ENCODE measurements at places on chromosomes 7 and 10.

DNA sequence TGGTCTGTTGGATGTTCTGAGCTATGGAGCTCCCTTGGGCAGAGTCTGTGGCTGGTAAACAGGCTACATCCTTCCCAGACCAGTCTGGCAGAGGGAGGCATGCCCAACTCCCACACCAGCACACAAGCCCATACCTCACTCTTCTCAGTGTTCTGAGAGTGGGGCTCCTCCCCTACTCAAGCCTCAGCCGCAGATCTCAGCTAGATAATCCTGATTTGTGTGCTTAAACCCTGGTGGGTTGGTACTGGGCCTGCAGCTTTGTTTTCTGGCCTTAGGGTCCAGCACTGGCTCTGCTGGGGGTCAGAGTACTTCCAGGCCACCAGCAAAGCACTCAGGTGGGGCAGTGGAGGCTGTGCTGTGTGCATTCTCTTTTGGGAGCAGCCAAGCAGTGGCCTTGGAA lies 70.4 kb downstream of the MGAM2 start:
- peaks cover 4% of the 10 kb centered on the region for H3K27me3 ChIP-seq
- H3K27ac ChIP-seq = no peak overlapping the region
- no peaks in the 10 kb centered on the region for H3K36me3 ChIP-seq
- no peak for DNase-seq
- peaks cover 5% of the 10 kb centered on the region for H3K4me1 ChIP-seq

DNA sequence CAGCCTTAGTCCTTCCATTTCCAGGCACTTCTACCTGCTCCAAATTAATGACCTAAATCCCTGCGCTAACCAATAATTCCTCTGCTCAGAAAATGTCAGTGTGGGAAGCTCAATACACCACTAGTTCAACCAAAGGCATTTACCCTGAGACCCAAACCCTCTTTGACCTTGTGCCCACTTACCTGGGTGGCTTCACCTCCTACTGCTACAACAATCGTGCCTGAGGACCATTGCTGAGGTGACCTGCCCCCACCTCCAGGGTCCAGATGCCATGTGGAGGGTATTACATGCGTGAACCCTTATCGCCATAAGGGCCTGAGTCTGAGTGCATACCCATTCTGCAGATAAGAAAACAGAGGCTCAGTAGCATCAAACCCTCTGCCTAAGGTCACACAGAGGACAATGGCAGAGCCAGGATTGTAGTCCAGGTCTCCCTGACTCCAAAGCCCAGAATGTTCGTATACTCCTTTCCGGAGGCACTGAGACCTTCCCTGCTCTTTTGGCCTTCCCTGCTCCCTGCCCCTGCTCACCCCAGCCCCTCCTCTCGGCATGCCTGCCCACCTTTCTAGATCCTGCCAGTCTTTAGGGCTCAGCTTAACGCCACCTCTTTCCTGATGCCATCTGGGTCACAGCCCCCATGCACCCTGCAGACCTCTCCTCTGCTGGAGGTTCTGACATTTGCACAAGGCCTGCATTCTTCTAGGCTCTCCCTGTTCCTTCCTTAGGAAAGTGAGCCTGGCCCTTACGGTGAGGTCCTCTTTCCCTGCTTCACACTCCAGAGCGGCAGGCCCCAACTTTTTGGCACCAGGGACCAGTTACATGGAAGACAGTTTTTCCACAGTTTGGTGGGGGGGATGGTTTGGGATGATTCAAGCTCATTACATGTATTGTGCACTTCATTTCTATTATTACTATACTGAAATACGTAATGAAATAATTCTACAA lies 94.9 kb downstream of the CHST15 start:
- H3K36me3 ChIP-seq = no peaks in the 10 kb centered on the region
- peaks cover 4% of the 10 kb centered on the region for H3K4me1 ChIP-seq
- DNase-seq = no peak
- peaks cover 38% of the 10 kb centered on the region for H3K27me3 ChIP-seq
- no peak overlapping the region for H3K4me3 ChIP-seq

DNA sequence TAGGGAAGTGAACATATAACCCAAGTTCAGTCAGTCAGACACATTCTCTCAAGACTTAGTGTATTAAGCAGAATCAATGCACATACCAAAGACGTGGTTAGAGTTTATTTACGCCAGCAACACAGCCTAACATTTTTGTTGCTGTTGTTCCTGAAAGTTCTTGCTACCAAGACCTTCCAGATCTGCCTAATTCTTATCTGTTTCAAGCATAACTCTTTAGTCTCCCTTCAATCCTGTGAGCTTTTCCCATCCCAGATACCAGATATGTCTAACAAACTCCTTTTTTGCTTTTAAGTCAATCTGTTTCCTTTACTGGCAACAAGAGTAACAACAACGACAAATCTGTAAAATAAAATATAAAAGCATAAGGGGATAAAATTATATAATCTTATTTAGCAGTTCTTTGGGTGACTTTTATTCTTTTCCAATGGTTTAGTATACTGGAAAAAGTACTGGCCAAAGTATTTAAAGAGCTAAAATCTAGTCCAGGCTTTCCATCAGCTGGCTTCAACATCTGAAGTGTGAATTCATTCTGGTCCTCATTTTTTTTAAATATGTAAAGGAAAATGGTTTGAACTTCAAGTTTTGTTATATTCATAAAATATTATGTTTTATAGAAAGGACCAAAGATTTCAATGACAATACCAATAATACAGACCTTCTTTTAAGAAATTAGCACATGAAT lies 193.8 kb downstream of the IMMP2L start:
- no peak for DNase-seq
- H3K4me3 ChIP-seq = no peak overlapping the region
- H3K4me1 ChIP-seq = no peaks in the 10 kb centered on the region
- H3K27me3 ChIP-seq = no peaks in the 10 kb centered on the region

GRCh38 chr10:119313644-119314043 lies 106.3 kb downstream of the GRK5 start:
- DNase-seq = no peak
- H3K4me1 ChIP-seq = peaks cover 34% of the 10 kb centered on the region
- no peak overlapping the region for H3K4me3 ChIP-seq
- no peak overlapping the region for H3K27ac ChIP-seq

GRCh38 chr7:98913612-98914011 lies 35.3 kb downstream of the TRRAP start:
- no peak overlapping the region for H3K27ac ChIP-seq
- H3K27me3 ChIP-seq = no peaks in the 10 kb centered on the region
- no peaks in the 10 kb centered on the region for H3K4me1 ChIP-seq
- H3K36me3 ChIP-seq = peaks cover 24% of the 10 kb centered on the region

DNA sequence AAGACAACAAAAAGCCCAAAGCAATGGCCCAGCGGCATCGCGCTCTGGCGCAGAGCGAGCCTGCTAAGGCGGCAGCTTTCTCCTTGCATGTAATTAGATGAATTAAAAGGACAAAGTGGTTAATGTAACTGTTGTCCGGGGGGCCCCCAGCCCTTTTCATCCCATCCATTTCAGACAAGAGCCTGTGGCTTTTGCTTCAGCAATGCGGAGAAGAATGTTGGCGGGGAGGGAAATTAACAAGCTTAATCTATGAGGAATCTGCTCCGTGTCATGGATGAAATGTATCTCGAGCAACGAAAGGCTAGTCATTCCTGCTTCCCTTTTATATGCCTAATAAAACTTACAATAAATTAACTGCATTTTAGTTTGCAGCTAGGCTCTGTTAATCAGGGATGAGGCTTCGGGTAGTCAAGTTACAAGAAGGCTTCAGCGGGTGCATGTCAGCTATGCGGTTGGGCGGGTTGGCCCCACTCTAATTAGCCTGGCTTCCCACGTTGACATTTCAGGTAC lies 203.3 kb downstream of the BUB3 start:
- H3K27me3 ChIP-seq = peaks cover 6% of the 10 kb centered on the region
- no peak overlapping the region for H3K4me3 ChIP-seq
- no peaks in the 10 kb centered on the region for H3K4me1 ChIP-seq
- no peaks in the 10 kb centered on the region for H3K36me3 ChIP-seq
- H3K27ac ChIP-seq = no peak overlapping the region

DNA sequence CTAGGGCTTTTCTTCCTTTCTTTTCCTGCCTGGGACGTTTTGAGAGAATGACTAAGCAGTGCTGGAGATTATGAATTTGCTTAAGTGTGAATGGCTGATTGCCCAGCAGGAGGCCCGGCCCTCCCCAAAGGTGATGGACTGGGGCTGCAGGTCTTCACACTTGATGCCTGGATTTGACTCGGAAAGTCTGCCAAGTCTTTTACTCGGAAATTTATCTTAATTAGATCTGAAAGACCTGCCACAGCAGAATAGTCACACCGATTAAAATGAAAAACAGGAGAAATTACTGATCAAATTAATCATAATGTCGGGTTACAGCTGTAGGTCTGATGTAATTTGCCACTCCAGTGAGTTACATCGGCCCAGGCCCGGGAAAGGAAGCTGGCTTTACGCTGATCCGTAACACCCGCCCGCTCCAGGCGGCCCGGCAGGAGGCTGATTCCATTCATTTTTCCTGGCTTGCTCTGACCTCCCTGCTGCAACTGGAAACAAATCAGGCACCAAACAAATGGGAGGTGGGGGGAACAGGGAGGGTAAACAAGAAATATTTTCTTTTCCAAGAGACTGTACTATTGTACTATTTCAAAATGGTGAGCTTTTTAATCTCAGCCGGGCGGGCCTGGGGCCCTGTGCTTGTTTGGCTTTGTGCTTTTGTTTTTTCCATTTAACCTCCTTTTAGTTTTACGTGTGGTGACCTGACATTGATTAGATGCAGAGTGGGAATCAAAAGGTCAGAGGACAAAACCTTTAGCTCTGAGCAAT lies 212.4 kb upstream of the YAE1 start:
- peak overlapping the region; percentile 88 for H3K27ac ChIP-seq
- peak; percentile 12 for DNase-seq
- H3K27me3 ChIP-seq = no peaks in the 10 kb centered on the region
- H3K36me3 ChIP-seq = no peaks in the 10 kb centered on the region
- H3K4me3 ChIP-seq = peak overlapping the region; percentile 43
- peaks cover 13% of the 10 kb centered on the region for H3K4me1 ChIP-seq

DNA sequence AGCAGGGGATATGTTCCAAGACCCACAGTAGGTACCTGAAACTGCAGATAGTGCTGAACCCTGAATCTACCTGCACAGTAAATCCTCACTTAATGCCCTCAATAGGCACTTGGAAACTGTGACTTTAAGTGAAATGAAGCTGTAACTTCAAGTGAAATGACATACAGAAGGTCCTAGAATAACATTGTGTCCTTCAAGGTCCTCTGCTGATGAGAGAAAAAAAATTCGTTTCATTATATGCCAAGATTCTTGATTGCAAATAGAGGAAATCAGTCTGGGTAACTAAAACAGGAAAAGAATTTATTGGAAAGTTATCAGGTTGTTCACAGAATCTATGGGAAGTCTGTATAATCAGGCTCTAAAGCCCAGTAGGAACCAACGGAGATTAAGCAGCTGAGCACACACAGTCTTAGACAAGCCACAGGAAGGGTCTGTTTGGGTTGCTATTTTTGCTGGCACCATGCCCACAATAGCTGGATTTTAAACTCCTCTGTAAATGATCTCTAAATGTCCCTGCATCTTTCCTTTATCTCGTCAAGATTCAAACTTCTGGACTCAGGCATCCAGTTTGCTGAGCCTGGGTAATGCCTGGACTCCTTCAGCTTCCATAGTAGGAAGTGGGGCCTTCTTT lies 57.5 kb downstream of the EXOC4 start:
- DNase-seq = no peak
- peaks cover 31% of the 10 kb centered on the region for H3K36me3 ChIP-seq
- no peak overlapping the region for H3K27ac ChIP-seq
- no peaks in the 10 kb centered on the region for H3K27me3 ChIP-seq

DNA sequence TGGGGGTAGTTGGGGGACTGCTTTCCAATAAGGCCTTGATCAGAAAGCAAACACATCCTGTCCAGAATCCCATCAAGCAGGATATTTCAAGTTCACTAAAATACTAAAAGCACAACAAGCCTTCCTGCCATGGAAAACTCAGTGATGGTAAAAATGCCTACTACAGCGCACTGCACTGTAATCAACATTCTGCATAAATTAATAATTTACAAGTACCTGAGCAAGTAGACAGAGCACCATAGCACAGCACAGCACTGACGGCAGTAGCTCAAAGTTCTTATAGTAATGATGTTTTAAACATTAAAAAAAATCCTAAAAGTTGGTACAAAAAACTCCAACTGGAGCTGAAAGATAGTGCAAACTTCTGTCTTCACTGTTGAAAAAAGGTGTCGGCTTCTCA lies 120.5 kb downstream of the FANK1 start:
- no peaks in the 10 kb centered on the region for H3K36me3 ChIP-seq
- no peak overlapping the region for H3K27ac ChIP-seq
- H3K4me3 ChIP-seq = no peak overlapping the region
- no peaks in the 10 kb centered on the region for H3K27me3 ChIP-seq
- peaks cover 64% of the 10 kb centered on the region for H3K4me1 ChIP-seq

DNA sequence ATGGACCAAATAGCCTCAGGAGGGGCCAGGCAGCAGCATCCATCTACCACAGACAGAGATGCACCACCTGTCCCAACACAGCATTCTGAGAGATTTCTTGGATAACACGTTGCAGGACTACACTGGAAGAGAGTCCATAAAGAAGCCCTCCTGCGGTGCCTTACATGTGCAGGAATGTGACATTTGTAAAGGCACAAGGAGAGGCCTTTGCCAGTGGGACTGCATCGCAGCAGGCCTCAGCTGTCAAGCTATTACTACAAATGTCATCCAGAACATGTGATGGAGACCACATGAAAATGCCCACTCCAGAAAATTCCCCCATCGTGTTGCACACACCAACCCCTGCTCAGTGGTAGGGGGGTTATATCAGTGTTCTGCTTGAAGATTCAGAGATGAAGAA lies 77.4 kb downstream of the ATXN7L1 start:
- no peak overlapping the region for H3K27ac ChIP-seq
- H3K4me1 ChIP-seq = peaks cover 30% of the 10 kb centered on the region
- DNase-seq = no peak
